ENCODE measurements at places on chromosomes 7 and 10.
A peak's percentile ranks its signal among the peaks of the same experiment; 100 is the strongest.

DNA sequence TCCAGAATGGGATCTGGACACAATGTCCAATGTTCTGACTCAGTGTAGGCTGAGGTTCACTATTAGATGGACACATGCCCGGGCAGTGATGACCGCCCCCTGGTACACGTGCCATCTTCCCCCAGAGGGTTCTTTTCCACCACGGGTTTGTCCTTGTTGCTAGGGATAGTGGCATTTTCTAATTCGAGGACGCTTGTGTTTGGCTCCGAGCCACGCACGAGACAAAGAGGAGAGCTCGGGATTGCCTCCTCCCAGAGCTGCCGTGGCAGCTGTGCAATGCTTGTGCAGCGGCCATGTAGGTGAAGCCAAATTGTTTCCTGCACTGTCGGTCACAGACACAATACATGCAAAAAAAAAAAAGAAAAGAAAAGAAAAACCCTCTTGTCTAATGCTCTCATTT is 207.5 kb downstream of the PAXIP1 start:
- no peak for DNase-seq

DNA sequence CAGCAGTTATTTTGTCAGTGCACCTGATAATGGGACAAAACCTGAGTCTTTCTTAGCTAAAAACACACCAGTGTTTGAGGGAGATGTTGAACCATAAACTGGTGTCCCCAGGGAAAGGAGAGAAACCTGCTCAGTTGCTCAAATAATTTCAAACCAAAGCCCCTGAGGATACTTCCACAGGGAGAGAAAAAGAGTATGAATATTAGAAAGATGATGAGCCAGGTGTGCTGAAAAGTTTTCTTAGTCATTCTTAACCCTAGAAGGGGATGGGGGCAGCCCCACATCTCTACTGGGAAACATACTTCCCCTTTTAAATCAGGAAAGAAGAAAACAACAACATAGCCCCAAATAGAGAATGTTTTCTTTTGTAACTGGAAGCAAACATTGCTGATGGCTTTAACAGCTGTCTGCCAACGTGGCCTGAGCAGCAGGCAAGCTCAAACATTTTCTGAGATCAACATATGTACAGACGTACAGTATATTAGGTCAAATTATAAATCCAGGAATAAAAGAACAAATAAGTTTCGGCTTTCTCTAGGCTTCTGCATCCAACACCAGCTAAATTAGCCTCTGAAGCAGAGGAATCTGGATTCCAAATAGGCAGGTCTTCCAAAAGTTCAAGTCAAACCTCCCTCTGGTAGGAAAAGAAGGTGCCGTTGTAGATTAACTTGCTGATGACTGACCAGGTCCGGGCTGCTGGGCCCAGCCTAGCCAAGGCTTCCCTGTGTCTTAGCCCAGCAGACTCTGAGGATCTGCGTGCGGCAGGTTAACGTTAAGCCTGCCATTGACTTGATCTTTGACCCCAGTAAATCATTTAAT is 30.5 kb upstream of the FBXW4 start:
- DNase-seq = no peak

DNA sequence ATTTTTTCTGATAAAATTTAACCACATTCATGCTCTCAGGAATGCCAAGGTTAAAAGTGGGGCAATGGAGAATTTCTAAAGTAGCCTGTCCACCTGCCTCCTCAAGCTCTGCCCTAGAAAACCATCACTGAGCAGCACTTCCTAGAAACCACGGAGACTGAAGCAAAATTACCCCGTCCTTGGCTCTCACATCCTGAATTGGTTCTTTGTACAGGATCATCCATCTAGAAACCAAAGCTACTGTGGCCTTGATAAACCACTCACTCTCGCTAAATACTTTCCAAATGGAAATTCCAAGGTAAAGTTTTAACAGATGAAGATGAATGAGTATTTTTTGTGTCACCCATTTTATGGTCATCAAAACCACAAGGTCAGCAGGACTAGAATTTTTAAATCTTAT is 96.6 kb downstream of the AVL9 start:
- no peak for DNase-seq

GRCh38 chr7:35691827-35692307 is 3.1 kb downstream of the HERPUD2 start:
- no peak for DNase-seq

- DNase-seq = no peak
These were observed 710 bp downstream of the MRPL43 start for GRCh38 chr10:100986623-100986951.

DNA sequence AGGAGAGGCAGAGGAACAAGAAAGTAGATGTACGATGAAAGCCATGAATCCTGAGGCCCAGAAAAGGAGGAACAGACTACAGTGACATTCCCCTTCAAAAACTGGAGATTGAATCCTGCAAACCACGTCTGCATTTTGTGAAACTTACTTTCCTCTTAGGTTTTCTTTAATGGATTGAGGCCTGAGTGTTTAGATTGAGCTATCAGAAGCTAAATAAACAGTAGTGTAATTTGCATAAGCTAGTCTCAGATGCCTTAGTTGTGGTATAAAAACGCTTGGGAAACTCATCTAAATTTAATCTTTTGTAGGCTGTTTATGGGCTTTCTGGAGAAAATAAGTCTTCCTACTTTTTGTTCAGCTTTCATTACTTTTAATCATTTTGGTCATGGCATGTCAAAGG is 94.8 kb upstream of the HDAC9 start:
- DNase-seq = no peak

DNA sequence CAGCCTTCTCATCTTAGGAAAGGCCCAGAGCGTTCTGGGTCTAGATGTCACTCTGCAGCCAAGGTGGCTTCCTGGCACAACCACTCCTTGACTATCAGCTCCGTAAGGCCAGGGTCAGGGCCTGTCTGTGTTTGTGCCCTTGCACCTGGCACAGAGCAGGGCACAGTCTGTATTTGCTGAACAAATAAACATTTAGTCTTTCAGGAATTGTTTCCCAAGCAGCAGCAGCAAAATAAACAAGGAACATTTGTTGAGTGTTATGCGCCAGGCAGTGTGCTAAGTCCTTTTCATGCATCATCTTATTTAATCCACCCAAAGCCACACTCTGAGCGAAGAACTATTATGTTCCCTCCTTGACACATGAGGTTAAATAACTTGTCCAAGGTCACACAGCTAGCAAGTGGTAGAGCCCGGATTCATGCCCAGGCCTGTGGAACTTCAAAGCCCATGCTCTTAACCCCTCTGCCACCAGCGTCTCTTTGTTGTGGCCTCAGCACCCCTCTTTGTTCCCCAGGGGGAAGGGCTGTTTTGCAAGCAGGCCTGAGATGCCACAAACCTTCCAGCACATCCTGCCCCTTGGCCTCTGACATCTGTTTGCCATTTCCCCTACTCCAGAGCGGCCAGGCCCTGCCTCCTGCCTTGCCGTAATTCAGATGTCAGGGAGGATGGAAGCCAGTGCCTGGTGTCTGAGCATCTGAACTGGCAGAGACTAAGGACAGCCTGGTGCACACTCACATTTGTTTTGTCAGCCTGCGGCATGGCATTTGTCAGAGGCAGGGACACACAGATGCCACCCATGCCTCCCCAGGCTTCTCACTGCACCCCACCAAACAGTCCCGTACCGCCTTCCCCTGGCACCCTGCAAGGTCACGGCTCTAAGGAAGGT is 325.8 kb upstream of the ZMIZ1 start:
- no peak for DNase-seq

- DNase-seq = no peak
These were observed 31.8 kb downstream of the EPDR1 start for GRCh38 chr7:37952240-37952639.

DNA sequence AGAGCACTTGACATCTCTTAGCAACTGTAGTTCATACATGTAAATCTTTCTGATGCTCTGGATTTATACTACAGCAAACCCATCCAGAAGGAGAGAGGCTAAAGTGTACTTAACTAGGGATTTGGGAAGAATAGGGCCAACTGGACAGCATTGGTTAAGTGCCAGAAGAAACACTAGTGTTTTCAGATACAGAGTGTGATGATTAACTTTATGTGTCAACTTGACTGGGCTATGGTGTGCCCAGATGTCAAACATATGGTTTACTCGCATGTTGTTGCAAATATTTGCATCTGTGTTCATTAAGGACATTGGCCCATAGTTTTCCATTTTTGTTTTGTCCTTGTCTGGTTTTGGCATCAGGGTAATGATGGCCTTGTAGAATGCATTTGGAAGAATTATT is 384.7 kb upstream of the KCND2 start:
- DNase-seq = no peak

GRCh38 chr10:132145521-132146185 is 41.1 kb upstream of the DPYSL4 start:
- no peak for DNase-seq

- DNase-seq = no peak
These were observed 75.9 kb downstream of the SORBS1 start for GRCh38 chr10:95485056-95485844.

- peak; percentile 59 for DNase-seq
These were observed 23.9 kb upstream of the HSPB1 start for GRCh38 chr7:76278540-76278939.

DNA sequence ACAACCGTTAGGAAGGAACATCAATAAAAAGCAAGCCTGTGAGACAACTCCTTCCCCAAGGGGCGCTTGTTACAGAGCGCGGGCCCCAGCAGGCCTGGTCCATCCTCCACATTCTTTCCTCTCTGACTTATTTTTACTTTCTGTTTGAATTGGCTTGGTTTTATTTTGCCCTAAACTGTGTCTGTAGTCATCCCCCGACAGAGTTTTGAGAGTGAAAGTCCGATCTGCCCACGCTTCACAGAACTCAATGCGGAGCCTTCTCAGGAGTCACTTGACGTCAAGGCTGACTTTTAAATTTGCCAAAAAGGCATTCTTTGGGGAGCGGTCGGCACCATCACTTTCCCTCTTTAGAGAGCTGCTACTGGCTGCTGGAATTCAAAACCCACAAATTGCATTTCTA is 150.1 kb upstream of the KLF6 start:
- DNase-seq = no peak

DNA sequence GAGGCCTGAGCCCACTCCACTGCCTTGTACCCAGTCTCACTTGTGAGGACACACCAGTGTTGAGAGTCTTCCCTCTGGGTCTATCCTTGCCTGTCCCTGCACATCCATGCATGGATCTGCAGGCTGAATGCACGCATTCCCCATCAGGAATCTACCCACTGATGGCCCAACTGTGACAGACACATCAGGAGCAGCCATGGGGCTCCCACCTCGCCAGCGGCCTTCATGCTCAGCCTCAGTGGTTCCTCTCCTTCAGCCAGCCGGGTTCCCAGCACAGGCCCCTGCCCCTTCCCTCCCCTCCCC is 21.3 kb downstream of the ANTXRL start:
- DNase-seq = no peak

DNA sequence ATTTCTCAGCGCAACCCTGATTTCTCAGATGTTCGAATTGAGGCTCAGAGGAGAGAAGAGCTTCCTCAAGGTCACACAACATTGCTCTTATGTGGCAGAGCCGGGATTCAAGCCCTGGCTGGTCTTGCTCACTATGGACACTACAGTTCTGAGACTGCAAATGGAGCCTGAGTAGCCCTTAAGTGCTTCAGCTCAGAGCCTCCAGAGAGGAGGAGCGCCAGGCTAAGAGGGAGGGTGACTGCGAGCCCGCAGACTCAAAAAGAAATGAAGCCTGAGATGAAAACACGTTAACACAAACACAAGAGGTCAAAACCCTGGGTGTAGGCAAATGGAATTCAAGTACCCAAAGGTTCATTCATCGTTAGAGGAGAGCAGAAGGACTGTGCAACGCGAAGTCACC is 13.9 kb downstream of the ARHGAP22 start:
- DNase-seq = no peak

DNA sequence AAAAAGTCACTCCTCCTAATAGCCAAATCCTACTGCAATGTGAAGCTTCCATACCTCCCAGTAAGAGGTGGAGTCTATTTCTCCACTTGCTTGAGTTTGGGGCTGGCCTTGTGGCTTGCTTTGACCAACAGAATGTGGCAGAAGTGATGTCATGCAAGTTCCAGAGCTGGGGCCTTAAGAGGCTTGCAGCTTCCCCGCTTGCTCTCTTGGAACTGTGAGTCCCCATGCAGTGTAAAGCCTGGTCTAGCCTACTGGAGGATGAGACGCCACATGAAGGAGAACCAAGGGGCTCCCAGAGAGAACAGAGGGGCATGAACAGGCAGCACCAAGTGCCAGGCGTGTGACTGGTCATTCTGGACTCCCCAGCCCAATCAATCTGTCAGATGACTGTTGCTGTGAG is 58.6 kb upstream of the OPALIN start:
- DNase-seq = no peak

All from H7 (cell line).